ENCODE measurements at places on chromosomes 13 and 19. TPM values are rescaled to one million over a fixed set of nuclear protein-coding genes. Genes with fewer than 3 reads are reported as not detected.

The TMC4 gene
- total RNA-seq = not detected

GRCh38 chr13:51249770-51250741 is 27.9 kb downstream of the FAM124A start:
- no peak for DNase-seq

GRCh38 chr13:22893777-22894176 is 287.0 kb upstream of the SGCG start:
- DNase-seq = no peak

The ZNF229 gene
- total RNA-seq = 23.1 TPM

The NKPD1 gene
- total RNA-seq = 0.47 TPM

The ZNF493 gene
- 190 TPM for total RNA-seq

DNA sequence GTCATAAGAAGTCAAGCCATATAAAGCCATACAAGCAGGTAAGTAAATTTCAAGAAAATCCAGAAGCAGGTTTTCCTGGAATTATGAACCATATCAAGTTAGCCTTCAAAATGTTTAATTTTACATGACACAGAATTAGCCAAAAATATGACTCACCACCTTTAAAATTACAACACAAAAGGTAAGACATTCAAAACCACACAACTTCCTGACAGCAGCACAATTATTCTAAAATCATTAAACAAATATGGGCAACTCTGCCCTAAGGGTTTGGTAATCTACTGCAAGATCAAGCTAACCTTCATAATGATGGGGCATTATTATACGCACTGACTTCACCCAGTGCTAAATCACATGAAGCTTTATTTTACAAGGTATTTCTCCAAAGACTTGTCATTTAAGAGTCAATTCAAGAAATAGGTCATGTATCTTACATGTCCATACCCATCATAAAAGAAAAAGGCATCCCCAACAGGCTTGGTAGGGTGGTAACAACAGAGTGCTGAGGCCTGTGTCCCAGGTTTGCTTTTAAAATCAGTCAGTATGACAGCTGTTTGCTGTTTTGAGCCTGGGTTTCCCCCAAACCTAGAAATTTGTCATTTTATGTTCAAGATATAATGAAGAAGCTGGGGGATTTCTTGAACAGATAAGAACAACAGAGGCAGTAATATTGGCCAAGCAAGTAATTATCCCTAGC is 15.2 kb downstream of the RCBTB1 start:
- no peak for DNase-seq

- no peak for DNase-seq
Observed at GRCh38 chr13:110262508-110263291, 44.3 kb downstream of the COL4A1 start.

GRCh38 chr13:99363391-99363790 is 56.2 kb upstream of the GPR183 start:
- no peak for DNase-seq

The MAU2 gene
- total RNA-seq = 31.7 TPM

- DNase-seq = no peak
Observed at GRCh38 chr13:93558637-93559036, 332.0 kb downstream of the GPC6 start.

The CDC34 gene
- 46.2 TPM for total RNA-seq

The RFX1 gene
- 1.7 TPM for total RNA-seq

DNA sequence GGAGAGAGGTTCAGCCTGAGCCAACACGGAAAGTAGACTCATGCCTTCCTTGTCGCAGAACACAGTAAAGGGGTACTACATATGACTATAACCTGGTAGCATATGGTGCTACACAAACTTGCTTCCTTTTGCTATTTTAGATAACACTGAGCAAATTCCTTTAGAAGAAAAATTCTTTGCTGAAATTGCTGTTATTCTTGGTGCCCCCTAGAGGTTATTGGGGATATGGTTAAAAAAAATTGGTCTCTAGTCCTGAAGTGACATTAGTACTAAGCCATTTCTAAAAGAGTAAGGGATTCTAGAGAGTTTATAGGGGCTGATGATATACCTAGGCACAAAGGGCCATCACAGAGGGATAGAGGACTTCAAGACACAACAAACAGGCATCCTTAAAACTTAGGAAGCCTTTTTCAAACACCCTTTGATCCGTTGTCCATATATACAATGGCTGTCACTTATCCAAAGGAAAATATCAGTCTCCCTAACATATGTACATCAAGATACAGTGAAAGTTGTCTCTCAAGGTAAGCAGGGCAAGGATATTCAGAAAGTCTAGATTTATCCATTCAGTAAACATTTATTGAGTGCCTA is 13.9 kb upstream of the HS6ST3 start:
- DNase-seq = no peak

- DNase-seq = no peak
Observed at GRCh38 chr19:40614622-40615411, 13.6 kb downstream of the LTBP4 start.

DNA sequence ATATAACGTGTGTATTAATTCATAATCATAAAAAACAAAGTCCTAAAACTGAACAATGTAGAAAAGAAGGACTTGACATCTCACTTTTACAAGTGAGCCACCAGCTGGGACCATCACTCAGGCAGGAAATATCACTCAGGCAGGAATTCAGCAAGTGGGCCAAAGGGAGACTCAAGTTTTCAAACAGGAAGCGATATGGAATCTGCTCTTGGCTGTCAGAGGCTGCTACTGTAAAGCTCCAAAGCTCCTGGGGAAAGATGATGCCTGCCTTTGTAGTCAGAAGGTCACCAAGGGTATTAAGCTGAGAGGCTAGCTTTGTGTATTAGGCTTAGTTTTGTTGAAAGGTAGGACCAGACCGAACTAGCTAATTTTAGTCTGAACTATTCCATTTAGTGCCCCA is 5.5 kb upstream of the AKAP11 start:
- no peak for DNase-seq

GRCh38 chr13:40682449-40683240 is 16.2 kb upstream of the FOXO1 start:
- no peak for DNase-seq

DNA sequence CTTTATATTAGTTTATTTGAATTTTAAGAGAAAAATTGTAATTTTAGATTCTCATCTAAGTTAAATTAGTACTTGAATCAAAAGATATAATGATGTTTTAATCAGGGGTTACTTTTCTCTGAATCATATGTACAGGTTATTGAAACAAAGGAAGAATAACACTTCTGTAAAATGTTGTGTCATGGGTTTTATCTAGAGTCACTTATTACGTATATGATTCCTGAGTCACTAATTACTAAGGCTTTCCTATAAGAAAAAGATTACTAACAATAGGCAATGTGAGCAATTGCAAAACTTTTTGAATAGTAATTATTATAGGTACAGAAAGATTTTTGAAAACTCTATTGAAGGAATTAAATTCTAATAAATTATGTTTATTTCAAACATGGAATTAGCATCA is 99.2 kb upstream of the KLF5 start:
- no peak for DNase-seq

The STOML3 gene
- total RNA-seq = 0.16 TPM

- DNase-seq = peak; percentile 19
Observed at GRCh38 chr19:44943801-44944249, 1.8 kb downstream of the APOC4 start.

- DNase-seq = no peak
Observed at GRCh38 chr13:45120967-45121831, 889 bp downstream of the GTF2F2 start.

GRCh38 chr19:30681162-30682100 is 309.2 kb downstream of the ZNF536 start:
- DNase-seq = no peak

DNA sequence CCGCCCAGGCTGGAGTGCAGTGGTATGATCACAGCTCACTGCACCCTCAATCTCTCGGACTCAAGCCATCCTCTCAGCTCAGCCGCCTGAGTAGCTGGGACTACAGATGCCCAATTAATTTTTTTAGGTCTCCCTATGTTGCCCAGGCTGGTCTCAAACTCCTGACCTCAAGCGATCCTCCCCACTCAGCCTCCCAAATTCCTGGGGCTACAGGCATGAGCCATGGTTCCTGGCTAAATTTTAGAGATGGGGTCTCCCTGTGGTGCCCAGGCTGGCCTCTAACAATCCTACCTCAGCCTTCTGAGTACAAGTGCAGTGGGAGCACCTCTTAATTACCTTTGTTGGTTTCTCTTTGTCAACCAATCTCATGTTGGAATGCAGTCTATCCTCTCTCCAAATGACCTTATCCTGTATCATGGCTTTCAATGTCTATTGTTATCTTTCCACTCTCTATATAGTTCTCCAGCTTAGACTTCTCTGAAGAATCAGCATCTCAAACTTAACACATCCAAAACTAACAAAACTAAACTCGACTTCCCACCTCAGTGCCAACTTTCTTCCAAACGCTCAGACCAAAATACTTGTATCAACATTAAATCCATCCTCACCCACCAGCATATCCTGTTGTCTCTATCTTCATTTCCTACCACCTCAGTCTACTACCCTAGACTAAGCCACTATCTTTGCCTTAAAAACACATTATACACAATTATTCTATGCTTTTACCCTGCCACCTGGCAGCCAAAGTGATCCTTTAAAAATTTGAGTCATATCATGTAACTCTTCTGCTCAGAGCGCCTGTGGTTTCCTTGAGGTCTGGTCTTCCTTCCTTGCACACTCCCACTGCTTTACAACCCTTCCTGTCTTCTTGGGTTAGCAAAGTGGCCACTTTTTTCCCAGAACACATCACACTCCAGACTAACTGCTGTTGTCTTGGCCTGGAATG is 6.7 kb downstream of the TPT1 start:
- no peak for DNase-seq

GRCh38 chr19:45114116-45114515 is 21.1 kb downstream of the PPP1R37 start:
- DNase-seq = no peak

The LRRC8E gene
- total RNA-seq = not detected

The LILRB3 gene
- total RNA-seq = not detected

DNA sequence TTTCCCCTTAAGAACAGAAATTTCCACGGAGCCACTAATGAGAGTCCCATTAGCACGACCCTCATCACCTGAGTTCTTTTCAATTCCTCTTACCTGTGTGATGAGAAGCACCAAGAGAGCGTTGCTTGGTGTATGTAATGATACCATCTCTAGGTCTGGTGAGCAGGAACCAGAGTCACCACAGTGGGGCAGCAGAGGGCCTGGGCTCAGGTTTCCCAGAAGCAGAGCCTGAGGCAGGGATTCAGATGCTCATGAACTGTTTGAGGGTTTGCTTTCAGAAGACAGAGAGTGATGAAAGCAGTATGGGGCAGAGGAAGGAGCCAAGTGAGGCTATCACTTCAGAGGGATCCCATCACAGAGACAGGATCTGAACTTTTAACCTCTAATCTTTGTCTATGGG is 3.1 kb upstream of the PTPRH start:
- DNase-seq = no peak

- no peak for DNase-seq
Observed at GRCh38 chr13:27004326-27004725, 167.3 kb downstream of the USP12 start.

The SLC25A23 gene
- total RNA-seq = 42.6 TPM

GRCh38 chr13:43744261-43745031 is 42.3 kb downstream of the ENOX1 start:
- DNase-seq = no peak

GRCh38 chr13:75425216-75426009 is 56.6 kb downstream of the TBC1D4 start:
- DNase-seq = no peak

The ZNF296 gene
- not detected for total RNA-seq

DNA sequence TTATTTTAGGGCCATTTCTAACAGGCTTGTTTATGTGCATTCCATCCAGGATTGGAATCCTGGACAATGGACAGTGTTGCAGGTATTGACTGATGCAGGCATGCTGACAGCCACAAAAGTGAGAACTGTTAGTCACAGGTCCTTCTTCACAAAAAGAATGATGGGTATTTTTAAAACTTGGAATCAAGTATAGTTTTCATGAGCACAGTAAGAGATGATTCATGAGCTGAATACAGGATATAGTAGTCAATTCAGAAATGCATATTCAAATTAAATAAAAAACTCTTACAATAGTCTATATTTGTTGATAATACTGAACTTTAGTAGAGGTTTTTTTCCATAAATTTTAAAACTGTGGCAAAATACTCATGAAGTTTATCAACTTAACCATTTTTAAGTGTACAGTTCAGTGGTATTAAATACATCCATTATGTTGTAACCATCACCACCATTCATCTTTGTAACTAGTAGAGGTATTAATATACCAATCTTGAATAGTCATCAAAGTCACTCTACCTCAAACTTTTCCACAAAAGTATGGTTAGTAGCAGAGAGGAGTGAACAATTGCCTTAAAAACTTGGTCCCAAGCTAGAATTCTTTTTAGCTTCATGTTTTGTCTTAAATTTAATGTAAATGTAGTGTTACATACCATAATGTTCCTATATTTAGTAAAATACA is 79.5 kb downstream of the KCNRG start:
- no peak for DNase-seq

- no peak for DNase-seq
Observed at GRCh38 chr13:111611651-111612050, 291.2 kb downstream of the TEX29 start.

- no peak for DNase-seq
Observed at GRCh38 chr13:113927661-113928581, 46.0 kb downstream of the C13orf46 start.

The CDX2 gene
- total RNA-seq = not detected

DNA sequence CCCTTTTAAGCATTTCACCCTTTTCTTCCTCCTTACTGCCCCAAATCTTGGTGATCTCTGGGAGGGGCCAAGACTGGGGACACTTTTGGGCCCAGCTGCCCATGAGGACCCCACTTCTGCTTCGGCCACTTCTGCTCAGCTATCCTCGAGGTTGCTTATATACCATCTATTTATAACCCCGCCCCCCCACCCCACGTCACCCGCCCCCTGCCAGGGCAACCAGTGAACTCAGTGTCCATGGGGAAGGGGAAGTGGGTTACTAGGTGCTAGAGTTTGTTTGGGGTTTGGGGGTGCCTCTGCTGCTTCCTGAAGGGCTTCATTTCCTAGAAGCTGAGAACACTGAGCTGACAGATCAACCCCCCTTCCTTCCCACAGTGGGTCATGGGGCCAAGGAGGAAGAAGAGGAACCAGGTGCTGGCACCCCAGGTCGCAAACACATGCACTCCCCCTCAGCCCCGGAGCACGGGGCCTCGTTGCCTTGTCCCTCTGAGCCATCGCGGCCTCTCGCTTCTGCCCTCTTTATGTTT is 6.1 kb upstream of the ADGRE5 start:
- DNase-seq = no peak
